ENCODE measurements at places on chromosomes 7 and 10. TPM values are rescaled to one million over a fixed set of nuclear protein-coding genes. Genes with fewer than 3 reads are reported as not detected.

The PVRIG gene
- total RNA-seq, result not detected

The RALA gene
- 11.6 TPM for total RNA-seq

The C7orf57 gene
- total RNA-seq, result not detected

The CNOT4 gene
- total RNA-seq, result 28.4 TPM

The SLC18A3 gene
- not detected for total RNA-seq

The VPS26A gene
- total RNA-seq, result 31.1 TPM

The SFTPA1 gene
- not detected for total RNA-seq

The EGR2 gene
- total RNA-seq, result not detected

The NUTM2A gene
- total RNA-seq, result 0.39 TPM

The OR6B1 gene
- not detected for total RNA-seq

DNA sequence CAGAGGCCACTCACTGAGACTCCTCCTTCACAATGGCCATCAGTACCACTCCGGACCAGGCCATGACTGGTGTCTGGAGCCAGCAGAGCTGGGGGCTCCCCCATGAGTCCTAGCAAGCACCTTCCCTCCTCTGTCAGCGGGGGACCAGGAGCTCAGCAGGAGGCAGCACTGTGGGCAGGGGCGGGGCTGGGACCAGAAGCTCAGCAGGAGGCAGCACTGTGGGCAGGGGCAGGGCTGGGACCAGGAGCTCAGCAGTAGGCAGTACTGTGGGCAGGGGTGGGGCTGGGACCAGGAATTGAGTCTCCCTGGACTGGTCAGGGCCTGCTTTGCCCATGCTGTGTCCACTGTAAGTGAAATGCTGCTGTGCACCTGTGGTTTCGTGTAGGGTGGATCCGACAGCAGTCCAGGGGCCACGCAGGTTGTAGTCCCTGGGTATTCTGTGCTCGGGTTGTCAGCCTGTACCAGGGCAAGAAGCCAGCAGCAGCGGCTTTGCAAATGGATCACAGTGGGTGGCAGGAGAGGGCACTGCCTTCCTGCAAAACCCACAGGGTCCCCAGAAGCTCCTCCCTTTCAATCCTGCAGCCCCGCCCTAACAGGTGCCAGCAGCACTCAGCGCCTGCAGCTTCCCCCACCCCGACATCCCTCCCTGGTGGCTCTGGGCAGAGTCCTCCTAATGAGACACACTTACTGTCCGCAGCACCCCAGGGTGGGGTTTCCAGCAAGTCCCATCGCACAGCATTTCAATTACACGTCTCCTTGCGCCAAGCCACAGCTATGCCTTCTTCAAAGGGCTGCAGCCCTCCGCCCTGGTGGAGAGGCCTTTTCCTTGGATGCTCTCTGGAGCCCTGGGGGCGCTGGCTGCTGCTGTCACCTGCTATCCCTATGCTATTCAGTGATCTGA lies 220.5 kb downstream of the TCERG1L start:
- H3K36me3 ChIP-seq, result no peaks in the 10 kb centered on the region
- no peaks in the 10 kb centered on the region for H3K4me1 ChIP-seq
- no peaks in the 10 kb centered on the region for H3K27me3 ChIP-seq
- no peak overlapping the region for H3K4me3 ChIP-seq
- no peak overlapping the region for H3K27ac ChIP-seq

DNA sequence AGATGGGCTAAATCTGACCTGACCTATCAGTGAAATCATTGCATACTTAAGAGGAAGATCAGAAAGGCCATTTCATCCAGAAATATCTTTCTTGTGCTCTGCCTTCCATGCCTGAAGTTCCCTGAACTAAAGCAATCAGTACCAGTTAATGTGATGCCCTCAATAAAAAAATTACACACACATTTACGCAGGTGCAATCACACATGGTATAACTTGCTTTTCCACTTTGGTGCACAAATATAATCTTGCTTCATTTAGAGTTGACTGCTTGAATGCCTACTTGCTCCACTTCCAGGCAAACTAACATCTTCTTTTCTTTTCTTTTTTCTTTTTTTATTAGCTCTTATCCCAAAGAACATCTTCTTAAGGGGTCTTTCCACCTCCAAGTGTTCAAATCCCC lies 58.3 kb upstream of the KIF5B start:
- no peaks in the 10 kb centered on the region for H3K4me1 ChIP-seq
- no peaks in the 10 kb centered on the region for H3K27me3 ChIP-seq
- no peak overlapping the region for H3K4me3 ChIP-seq
- no peak overlapping the region for H3K27ac ChIP-seq
- H3K36me3 ChIP-seq, result no peaks in the 10 kb centered on the region

GRCh38 chr7:118352867-118353453 lies 128.5 kb downstream of the ANKRD7 start:
- no peaks in the 10 kb centered on the region for H3K36me3 ChIP-seq
- H3K4me3 ChIP-seq, result no peak overlapping the region
- no peaks in the 10 kb centered on the region for H3K4me1 ChIP-seq
- no peak overlapping the region for H3K27ac ChIP-seq

DNA sequence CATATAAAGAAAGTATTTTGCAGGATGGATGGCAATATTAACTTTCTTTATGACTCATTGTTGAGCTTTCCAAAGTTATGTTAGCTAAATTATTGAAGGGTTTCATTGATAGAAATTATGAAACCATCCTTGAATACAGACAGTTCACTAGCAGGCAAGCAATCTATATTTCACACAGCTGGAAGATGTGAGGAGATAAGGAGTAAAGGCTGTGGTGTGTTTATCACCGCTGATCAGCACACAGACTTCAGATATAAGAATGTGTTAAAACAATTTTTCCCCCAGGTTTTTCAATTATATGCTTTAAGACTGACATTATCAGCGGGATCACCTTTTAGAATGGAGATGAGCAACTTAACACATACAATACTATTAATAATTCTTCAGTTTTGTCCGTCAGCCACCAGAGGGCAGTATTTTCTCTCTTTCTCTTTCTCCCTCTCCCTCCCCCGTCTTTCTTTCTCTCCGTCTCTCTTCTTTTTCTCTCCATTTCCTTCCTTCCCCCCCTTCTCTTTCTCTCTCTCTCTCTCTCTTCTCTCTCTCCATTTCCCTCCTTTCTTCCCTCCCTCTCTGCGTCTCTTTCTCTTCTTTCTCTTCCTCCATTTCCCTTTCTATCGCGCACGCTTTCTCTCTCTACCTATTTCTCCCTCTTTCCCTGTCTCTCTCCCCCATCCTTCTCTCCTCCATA lies 62.9 kb upstream of the FAM171A1 start:
- no peaks in the 10 kb centered on the region for H3K27me3 ChIP-seq
- no peaks in the 10 kb centered on the region for H3K4me1 ChIP-seq
- peak overlapping the region; percentile 39 for H3K4me3 ChIP-seq
- H3K36me3 ChIP-seq, result no peaks in the 10 kb centered on the region
- H3K27ac ChIP-seq, result no peak overlapping the region

GRCh38 chr10:11794566-11794965 lies 28.6 kb upstream of the PROSER2 start:
- no peaks in the 10 kb centered on the region for H3K4me1 ChIP-seq
- no peaks in the 10 kb centered on the region for H3K27me3 ChIP-seq
- DNase-seq, result no peak
- no peak overlapping the region for H3K27ac ChIP-seq
- H3K36me3 ChIP-seq, result no peaks in the 10 kb centered on the region

DNA sequence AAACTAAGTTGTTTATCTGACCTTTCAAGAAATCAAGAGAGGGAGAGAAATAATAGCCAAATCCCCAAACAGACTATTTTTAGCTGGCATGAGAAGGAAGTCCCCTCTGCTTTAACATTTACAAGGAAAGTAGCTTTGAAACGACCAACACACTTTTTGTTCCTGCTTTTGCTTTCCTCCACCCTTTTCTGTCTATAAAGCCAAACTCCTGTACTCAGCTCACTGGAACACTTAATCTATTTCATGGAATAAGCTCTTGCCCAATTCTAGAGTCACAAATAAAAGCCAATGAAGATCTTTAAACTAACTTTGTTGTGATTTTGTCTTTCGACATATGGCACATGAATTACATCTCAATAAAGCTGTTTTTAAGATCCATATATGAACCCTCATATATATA lies 86.8 kb upstream of the CCDC71L start:
- DNase-seq, result no peak
- no peaks in the 10 kb centered on the region for H3K27me3 ChIP-seq
- no peak overlapping the region for H3K4me3 ChIP-seq
- no peaks in the 10 kb centered on the region for H3K4me1 ChIP-seq
- no peak overlapping the region for H3K27ac ChIP-seq

GRCh38 chr10:18759575-18759974 lies 100.3 kb downstream of the ARL5B start:
- no peaks in the 10 kb centered on the region for H3K27me3 ChIP-seq
- no peak overlapping the region for H3K4me3 ChIP-seq
- H3K4me1 ChIP-seq, result no peaks in the 10 kb centered on the region
- H3K27ac ChIP-seq, result no peak overlapping the region

DNA sequence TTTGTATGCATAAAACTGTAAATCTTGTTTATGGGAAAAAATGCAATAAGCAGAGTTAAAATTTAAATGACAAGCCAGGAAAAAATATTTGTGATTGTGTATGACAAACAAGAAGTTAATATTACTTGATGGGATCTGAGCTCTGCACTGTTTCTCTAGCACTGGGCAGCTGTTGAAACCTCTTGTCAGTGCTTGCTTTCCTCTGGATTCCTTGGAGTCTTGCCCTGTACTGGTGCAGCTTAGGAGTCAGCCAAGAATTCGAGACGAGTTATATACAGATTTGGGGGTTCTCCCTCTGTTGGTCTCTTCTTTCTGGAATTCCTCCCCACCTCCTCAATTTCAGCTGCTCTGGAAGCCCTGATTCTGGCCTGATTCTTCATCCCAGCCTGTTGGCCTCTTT lies 24.3 kb upstream of the OPN4 start:
- H3K4me1 ChIP-seq, result peaks cover 14% of the 10 kb centered on the region
- no peaks in the 10 kb centered on the region for H3K36me3 ChIP-seq
- no peak overlapping the region for H3K27ac ChIP-seq
- H3K4me3 ChIP-seq, result no peak overlapping the region
- no peaks in the 10 kb centered on the region for H3K27me3 ChIP-seq

GRCh38 chr7:90771281-90771680 lies 175.2 kb downstream of the CDK14 start:
- no peak for DNase-seq
- H3K4me1 ChIP-seq, result peaks cover 28% of the 10 kb centered on the region
- H3K4me3 ChIP-seq, result no peak overlapping the region
- no peaks in the 10 kb centered on the region for H3K27me3 ChIP-seq

- no peaks in the 10 kb centered on the region for H3K36me3 ChIP-seq
- no peaks in the 10 kb centered on the region for H3K27me3 ChIP-seq
- H3K4me1 ChIP-seq, result no peaks in the 10 kb centered on the region
- DNase-seq, result no peak
- H3K4me3 ChIP-seq, result no peak overlapping the region
- H3K27ac ChIP-seq, result no peak overlapping the region
Measured at GRCh38 chr10:114920459-114920858, 17.5 kb upstream of the TRUB1 start.

- H3K36me3 ChIP-seq, result no peaks in the 10 kb centered on the region
- no peak overlapping the region for H3K4me3 ChIP-seq
- no peak overlapping the region for H3K27ac ChIP-seq
- no peak for DNase-seq
- H3K27me3 ChIP-seq, result no peaks in the 10 kb centered on the region
Measured at GRCh38 chr7:142303650-142304049, 45.8 kb upstream of the PRSS58 start.

DNA sequence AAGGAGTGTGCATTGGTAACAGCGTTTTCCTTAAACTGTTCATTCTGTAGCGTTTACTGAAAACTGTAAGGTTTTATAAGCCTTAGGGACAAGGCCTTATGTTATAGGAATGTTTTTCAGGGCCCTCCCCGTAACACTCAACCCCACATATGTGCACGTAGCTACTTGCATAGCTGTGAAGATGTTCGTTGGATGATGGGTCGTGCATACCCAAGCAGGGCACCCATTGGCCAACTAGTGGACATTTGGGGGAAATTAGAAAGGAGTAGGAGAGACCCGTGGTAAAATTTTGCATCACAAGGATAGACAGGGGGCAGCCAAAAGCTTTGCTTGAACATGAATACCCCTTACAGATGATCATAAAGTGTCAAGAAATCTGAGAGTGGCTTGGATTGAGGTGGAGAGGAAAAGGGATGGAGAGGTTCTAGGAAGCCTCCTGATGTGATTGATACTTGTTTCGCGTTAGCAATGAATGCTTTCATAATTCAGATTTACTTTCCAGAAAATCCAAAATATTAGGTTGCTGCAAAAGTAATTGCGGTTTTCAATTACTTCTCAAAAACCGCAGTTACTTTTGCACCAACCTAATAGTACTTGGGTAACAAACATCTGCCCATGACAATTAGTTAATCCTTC lies 878 bp downstream of the SEC61A2 start:
- H3K27ac ChIP-seq, result no peak overlapping the region
- DNase-seq, result no peak
- peaks cover 10% of the 10 kb centered on the region for H3K4me1 ChIP-seq
- H3K4me3 ChIP-seq, result peak overlapping the region; percentile 90

- H3K4me3 ChIP-seq, result no peak overlapping the region
- no peak for DNase-seq
Measured at GRCh38 chr10:27474741-27475140, 29.4 kb upstream of the RAB18 start.

- no peaks in the 10 kb centered on the region for H3K27me3 ChIP-seq
- no peak overlapping the region for H3K4me3 ChIP-seq
- no peak for DNase-seq
- H3K4me1 ChIP-seq, result no peaks in the 10 kb centered on the region
- no peak overlapping the region for H3K27ac ChIP-seq
Measured at GRCh38 chr7:121431389-121431995, 35.4 kb upstream of the FAM3C start.

DNA sequence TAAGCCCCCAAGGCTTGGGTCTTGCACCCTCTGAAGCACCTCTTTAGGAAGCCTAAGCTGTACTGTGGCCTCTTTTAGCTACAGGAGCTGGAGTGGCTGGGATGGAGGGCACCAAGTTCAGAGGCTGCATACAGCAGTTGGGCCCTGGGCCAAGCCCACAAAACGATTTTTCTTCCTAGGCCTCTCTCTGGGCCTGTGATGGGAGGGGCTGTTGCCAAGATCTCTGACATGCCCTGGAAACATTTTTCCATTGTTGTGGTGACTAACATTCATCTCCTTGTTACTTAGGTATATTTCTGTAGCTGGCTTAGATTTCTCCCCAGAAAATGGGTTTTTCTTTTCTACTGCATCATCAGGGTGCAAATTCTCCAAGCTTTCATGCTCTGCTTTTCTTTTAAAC lies 375.7 kb upstream of the NPSR1 start:
- no peak overlapping the region for H3K27ac ChIP-seq
- H3K27me3 ChIP-seq, result no peaks in the 10 kb centered on the region
- DNase-seq, result no peak
- H3K36me3 ChIP-seq, result no peaks in the 10 kb centered on the region
- H3K4me3 ChIP-seq, result no peak overlapping the region
